Cortex of kidney (tissue), 1 donor: ENCODE measurements at places on chromosomes 6 and 20.
A peak's percentile ranks its signal among the peaks of the same experiment; 100 is the strongest.

- DNase-seq = no peak
Measured at GRCh38 chr20:5061213-5061612, 58.5 kb downstream of the PCNA start.

DNA sequence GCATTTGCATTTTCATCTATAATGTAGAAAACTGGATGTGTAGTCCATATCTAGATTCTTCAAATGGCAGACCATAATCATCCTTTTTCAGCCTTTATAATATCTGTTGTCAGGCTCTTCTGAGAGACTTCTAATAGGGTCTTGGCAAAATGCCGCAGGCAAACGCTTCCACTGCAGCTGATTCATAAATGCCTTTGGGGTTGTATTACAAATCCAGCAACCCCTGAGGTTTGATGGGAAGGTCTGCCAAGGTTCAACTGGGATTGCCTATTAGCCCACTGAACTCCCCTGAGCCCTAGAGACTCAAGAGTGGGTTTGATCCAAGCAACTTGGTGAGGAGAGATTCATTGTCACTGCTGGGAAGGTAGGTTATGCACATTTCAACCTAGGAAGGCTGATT lies 365.2 kb upstream of the POU3F2 start:
- DNase-seq = no peak

GRCh38 chr6:15730442-15730841 lies 67.6 kb upstream of the DTNBP1 start:
- DNase-seq = no peak

- no peak for DNase-seq
Measured at GRCh38 chr20:46420878-46421277, 14.5 kb upstream of the ELMO2 start.

- no peak for DNase-seq
Measured at GRCh38 chr20:24634855-24635254, 165.4 kb downstream of the SYNDIG1 start.

DNA sequence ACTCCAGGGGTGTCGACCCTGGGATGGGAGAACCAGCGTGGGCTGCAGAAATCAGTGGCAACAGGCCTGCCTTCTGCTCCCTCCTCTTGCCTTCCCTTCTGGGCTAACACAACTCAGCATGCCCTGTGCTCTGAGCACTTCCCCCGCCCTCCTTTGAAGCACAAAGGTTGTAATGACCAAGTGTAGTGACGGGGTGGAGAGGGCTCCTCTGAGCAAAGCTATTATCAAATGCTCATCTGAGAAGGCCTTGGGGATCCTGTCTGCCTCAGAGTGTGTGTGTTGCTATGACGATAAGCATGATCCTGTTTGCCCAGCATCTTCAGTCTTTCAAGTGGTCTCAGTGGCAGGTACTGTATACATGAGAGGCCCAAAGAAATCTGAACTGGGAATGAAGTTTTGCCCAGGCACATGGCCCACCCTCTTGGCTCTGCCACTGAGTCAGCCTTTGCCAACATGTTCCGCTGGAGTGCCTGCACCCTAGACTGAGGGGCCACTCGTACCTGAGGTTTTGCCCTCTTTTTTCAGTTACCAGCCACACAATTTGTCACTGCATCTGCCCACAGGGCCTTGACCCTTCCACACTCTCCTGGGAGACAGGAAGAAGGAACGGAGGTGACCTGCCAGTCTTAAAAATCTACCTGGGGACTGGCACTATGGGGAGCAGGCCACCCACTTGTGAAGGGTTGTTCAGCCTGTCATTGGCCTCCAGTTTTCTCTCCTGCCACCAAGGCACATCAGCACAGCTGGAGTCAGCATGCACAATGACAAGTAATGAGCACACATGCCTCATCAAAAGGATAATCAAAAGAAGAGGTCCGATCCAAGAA lies 74.5 kb downstream of the GFOD1 start:
- no peak for DNase-seq

DNA sequence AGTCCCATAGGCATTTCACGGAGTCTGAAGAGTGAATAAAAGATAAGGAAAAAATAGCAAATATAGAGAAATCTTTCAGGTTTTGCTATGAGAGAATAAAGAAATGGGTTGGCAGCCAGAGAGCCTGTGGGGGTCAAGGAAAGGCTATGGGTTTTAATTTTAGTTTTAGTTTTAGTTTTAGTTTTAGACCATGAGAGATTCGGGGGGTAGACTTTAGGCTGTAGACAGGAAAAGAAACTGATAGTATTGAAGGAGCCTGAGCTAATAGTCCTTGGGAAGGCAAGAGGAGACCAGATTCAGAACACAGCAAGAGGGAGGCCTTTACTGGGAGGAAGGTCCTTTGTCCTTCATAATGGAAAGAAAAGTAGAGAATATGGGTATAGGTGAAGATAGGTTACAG lies 19.3 kb downstream of the DOP1A start:
- no peak for DNase-seq

DNA sequence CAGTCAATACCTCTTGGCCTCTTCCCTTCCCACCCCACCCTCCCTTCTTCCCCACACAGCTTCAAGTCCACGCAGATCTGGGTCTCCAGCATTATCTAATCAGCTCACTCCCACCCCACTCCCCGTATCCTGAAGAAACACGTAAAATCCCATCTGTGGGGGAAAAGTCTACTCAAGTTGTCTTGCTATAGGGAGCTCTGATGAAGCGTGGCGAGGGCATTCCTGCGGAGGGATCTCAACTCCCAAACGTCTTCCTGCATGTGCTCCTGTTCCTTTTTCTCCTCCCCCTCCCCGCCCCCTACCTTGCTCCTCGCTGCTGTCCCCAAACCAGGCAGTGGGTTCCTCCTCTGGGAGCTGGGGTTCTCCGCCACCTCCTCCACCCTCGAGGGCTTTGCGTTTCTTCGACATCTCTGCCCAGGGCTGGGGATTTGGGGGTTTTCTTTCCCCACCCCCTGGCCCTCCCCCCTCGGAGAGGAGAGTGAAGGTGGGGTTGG lies 181.8 kb downstream of the TBXT start:
- DNase-seq = no peak

GRCh38 chr20:43537921-43538877 lies 20.6 kb upstream of the SGK2 start:
- no peak for DNase-seq

DNA sequence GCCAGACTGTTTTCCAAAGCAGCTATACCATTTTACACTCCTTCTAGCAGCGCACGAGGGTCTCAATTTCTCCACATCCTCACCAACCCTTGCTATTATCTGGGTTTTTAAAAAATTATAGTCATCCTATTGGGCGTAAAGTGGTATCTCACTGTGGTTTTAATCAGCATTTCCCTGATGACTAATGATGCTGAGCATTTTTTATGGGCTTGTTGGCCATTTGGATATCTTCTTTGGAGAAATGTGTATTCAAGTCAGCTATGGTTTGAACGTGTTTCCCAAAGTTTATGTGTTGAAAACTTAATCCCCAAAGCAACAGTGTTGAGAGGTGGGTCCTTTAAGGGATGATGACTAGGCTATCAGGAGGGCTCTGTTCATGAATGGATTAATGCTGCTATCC lies 6.7 kb downstream of the MCUR1 start:
- DNase-seq = no peak

GRCh38 chr6:6884193-6884627 lies 223.6 kb upstream of the RREB1 start:
- DNase-seq = no peak

DNA sequence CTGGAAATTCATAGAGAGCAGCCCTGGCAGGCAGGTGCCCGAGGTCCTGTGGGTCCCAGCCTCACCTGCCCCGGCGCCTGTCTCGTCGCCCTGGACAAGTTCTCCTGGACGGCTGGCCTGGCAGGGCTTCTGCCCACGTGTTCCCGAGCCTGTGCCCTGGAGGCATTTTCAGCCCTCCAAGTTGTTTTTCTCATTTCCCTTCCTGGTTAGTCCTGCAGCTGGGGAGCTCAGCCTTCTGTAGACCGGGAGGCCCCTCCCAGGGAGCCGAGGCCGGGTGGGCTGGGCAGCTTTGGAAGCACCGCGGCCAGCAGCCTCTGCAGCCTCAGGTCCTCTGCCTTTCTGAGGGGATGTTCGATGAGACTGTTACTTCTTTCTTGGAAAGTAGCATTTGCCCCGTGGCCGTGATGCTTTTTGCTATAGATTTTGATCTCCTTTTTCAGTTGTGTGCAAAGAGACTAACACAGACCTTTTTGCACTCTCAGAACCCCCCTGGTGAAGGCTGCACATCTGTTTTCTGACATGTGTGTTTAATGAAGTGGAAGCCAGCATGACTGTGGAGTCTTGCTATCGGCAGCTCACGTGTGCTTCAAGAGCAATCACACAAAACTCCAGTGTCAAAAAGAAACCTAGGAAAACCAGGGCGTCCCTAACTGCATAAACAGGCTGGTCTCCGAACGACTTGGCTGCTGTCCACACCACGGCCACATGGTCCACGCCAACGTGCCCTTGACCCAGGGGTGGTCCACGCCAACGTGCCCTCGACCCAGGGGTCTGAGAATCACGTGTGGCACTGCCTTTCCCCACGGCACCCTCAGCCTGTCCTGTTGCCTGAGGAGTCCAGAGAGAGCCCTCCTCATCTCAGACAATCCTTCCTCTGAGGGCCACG lies 207.5 kb downstream of the SMOC2 start:
- DNase-seq = no peak

- no peak for DNase-seq
Measured at GRCh38 chr20:49245921-49246740, 26.9 kb downstream of the DDX27 start.

DNA sequence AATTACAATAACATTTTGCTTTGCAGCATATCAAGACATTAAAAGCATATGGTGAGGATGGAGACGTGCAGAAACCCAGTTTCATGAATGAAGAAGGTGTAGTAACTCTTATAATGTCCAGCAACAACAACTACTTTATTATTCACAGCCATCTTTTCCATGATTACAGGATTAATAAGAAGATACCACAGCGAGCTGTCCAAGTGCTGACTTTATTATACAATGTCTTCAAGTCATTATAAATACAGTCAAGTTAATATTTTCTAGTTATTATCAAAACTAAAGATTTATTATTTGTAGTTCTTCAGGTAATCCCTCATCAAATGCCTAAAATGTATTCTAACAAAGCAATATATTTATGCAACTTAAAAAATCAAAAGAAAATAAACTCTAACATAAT lies 2.5 kb upstream of the KHDRBS2 start:
- no peak for DNase-seq

DNA sequence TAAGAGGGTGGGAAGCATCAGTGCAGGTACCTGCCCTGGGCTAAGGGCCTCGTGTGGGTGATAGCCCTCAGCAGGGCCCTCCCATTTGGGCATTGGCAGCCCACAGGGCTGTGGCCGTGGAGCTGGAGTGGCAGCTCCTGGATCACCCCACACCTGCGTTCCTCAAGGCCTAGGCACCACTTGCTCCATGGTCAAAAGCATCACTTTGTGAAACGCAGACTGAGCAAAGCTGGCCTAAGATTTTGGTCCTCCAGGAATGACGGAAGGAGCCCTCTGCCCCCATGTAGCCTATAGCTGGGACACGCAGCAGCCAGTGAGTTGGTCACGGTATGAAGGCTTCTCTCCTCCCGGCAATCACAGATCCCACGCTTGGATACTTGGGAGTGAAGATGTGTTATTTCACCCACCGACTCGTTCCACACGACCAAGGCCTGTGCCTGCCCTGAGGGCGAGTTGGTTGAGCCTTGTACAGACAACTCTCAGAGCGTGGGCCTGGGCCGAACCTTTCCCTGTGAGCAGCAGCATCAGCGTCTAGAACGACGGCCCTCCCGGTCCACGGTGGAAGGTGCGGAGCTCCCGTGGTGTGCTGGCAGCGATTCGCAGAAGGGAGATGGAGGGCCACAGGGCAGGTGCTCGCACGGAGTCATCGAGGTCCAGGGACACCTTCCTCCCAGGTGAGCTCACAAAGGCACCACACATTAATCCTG lies 39.7 kb downstream of the THBS2 start:
- DNase-seq = no peak

GRCh38 chr6:69129046-69129445 lies 494.0 kb downstream of the ADGRB3 start:
- no peak for DNase-seq

DNA sequence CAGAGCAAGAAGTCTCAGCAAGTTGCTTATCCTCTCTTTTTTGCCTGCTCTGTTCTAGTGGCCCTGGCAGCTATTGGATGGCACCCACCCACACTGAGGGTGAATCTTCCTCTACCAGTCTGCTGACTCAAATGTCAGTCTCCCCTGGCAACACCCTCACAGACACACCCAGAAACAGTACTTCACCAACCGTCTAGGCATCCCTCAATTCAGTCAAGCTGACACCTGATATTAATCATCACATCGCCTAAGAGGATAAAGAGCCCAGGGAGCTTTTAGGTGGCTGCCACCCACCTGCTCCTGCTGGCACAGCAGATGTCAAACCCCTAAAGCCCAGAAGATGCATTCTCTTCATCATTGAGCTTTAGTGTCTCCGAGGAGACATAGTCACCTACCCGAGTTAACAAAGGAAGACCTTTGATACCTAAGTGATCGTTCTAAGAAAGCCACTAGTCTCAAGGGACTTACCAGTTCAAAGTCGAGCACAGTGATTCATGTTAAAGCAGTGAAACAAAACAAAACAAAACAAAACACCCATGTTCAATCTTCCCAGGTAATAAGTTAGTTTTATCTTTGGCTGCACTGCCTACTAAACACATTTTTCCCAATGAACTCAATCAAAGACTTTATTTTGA lies 97.7 kb upstream of the KCNQ5 start:
- no peak for DNase-seq

GRCh38 chr6:167424060-167424673 lies 99.3 kb downstream of the TTLL2 start:
- no peak for DNase-seq

GRCh38 chr6:143677891-143678791 lies at the start of gene PHACTR2:
Gene PHACTR2 (plus strand): TSS chr6:143677965. CDS start chr6:143678164, 199 bp downstream.
- DNase-seq = peak; percentile 74

- DNase-seq = no peak
Measured at GRCh38 chr6:105072798-105073199, 107.0 kb downstream of the POPDC3 start.
